Right cardiac atrium (tissue), 5 donors: ENCODE measurements at places on chromosomes 5 and 9. TPM values are rescaled to one million over a fixed set of nuclear protein-coding genes. Genes with fewer than 3 reads are reported as not detected.

Gene FAM221B
- polyA plus RNA-seq, result not detected

DNA sequence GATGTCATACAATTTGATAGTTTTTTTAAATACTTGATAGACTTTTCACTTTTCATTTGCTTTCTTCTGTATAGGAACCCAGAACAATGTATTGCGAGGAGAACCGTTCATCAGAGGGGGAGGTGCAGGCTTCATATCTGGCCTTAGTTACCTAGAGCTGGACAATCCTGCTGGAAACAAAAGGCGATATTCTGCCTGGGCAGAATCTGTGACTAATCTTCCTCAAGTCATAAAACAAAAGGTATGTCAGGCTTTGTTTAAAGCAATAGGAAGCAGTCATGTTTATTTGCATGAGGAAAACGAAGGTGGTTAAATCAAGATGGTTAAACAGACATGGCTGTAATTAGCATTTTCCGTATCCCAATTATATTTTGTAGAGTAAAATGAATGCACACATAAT is 46.0 kb downstream of the C7 start:
- DNase-seq, result no peak

GRCh38 chr9:121118266-121118665 is 43.5 kb downstream of the CNTRL start:
- no peak for DNase-seq

- DNase-seq, result peak; percentile 81
Observed at GRCh38 chr9:130857864-130858738, 23.0 kb downstream of the ABL1 start.

Gene NUTM2G
- 0.02 TPM for polyA plus RNA-seq

- DNase-seq, result no peak
Observed at GRCh38 chr9:94507531-94508258, 47.2 kb upstream of the PCAT7 start.

Gene GPR151
- polyA plus RNA-seq, result not detected

- DNase-seq, result peak; percentile 72
Observed at GRCh38 chr9:32431940-32432555, 47.6 kb downstream of the ACO1 start.

DNA sequence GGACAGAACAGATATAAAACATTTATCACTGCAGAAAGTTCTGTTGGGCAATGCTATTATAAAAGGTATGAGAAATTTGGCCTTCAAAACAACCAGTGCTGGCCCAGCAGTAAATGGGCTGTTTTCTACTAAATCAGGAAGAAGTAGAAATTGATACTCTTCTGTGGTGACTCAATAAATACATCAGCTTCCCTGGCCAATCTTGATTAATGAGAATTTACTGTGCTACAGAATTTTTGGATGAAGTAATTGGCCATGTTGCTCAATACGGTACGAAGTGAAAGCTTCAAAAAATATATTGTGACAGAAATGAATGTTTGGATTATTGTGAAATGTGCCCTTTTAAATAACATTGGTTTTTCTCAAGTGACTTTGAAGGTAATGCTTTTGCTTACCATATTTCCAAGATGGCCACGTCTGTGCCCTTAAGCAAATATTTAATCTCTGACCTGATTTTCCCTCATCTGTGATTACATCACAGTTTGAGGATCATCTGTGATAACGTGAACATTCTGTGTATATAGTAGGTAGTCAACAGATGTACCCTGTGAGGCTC is 4.2 kb downstream of the DNAJA1 start:
- no peak for DNase-seq

- DNase-seq, result no peak
Observed at GRCh38 chr5:172802567-172803176, 31.4 kb upstream of the ERGIC1 start.

DNA sequence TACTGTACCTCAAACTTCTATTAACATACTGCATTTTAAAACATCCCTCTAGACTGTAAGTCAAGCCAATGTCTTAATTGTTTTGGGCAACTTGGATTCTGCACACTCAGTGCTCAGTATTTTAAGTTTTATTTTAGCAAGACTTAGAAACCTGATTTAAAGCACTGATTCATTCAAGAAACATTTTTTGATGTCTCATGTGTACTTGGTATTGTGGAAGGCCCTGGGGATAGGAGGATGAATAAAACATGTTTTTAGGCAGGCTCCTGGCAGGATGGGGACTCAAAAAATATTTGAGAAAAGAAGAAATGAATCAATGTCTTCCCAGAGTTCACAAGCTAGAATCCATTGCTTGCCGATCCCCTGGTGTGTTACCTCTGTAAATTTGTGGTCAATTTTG is 334.0 kb upstream of the PUM3 start:
- no peak for DNase-seq

Gene TPPP
- polyA plus RNA-seq, result 12.2 TPM

DNA sequence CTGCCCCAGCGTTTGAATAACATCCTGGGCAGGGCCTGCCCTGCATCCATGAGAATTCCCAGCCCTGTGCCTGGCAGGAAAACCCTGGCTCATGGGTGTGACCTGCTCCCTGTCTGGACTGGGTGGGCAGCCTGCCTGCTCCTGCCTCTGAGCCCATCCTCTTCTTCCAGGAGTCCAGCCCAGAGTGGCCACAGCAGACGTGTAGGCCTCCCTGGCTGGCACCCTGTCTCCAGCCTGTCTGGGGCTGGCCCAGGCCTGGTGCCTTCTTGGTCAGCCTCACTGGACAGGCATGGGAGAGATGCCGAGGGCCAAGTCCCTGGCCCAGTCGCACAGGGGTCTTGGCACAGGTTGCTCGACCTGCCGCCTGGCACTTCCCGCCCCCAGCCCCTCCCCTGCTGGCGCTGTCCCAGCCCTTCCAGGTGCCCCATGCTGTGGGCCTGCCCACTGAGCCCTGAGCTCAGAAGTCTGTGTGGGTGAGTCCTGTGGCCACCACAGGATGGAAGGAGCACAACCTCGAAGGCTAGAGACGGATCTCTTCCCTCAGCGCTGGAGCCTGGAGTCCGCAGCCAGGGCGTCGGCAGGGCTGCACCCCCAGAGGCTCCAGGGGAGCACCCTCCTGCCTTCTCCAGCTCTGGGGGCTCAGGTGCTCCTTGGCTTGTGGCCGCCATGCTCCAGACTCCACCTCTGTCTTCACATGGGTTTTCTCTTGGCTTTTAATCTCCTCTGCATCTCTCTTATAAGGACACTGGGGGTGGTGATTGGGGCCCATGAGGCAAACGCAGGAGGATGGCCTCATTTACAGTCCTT is 11.8 kb upstream of the COL5A1 start:
- peak; percentile 8 for DNase-seq

Gene C5orf52
- polyA plus RNA-seq, result not detected

GRCh38 chr5:113156271-113156877 is 179.8 kb downstream of the DCP2 start:
- DNase-seq, result no peak

Gene SEC16A
- polyA plus RNA-seq, result 23.1 TPM

Gene SEMA5A
- polyA plus RNA-seq, result 6.7 TPM
